Epithelial cell of proximal tubule (primary cell): ENCODE measurements at places on chromosomes 13 and 19.

DNA sequence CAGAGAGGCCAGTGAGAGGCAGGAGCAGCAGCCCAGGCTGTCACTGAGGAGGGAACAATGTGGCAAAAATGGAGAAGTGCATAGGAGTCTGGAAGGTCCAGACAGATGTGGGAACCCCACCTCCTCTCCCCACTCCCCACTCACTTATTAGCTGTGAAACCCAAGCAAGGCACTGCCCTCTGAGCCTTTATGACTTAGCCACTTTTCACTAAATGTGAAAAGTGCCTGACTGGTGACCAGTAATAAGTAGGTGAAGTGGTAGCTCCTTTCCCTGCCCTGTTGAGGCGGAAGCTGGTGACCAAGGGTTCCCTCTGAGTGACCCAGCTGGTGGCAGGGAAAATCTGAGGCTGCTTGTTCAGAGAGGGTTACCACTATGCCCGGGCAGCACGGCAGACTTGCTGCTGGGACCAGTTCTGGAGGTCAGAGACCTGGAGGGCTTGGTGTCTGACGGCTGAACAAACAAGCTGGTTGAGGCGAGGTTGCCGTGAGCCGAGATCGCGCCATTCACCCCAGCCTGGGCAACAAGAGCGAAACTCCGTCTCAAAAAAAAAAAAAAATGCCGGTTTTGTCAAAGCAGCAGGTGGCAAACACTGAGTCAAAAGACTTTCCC lies 80.0 kb downstream of the ZNF429 start:
- no peak for DNase-seq

GRCh38 chr13:101979825-101980224 lies 422.0 kb downstream of the FGF14 start:
- no peak for DNase-seq

DNA sequence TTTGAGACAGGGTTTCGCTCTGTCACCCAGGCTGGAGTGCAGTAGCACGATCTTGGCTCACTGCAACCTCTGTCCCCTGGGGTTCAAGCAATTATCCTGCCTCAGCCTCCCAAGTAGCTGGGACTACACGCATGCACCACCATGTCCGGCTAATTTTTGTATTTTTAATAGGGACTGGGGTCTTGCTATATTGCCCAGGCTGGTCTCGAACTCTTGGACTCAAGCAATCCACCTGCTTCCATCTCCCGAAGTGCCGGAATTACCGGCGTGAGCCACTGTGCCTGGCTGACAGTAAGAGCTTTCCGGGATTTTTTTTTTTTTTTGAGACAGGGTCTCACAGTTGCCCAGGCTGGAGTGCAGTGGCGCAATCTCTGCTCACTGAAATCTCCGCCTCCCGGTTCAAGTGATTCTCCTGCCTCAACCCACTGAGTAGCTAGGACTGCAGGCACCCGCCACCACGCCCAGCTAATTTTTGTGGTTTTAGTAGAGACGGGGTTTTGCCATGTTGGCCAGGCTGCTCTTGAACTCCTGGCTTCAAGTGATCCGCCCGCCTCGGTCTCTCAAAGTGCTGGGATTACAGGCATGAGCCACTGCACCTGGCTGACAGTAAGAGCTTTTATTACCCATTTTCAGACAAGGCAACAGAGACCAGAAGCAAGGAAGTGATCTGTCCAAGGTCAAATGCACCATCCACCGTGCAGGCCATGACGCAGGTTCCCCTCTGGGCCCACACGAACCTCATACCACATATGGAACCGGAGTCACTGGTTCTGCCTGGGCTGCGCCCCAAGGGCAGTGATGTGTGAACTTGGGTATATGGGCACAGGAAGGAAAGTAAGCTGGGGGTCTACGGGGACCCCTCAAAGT lies 21.0 kb downstream of the RFX1 start:
- no peak for DNase-seq

DNA sequence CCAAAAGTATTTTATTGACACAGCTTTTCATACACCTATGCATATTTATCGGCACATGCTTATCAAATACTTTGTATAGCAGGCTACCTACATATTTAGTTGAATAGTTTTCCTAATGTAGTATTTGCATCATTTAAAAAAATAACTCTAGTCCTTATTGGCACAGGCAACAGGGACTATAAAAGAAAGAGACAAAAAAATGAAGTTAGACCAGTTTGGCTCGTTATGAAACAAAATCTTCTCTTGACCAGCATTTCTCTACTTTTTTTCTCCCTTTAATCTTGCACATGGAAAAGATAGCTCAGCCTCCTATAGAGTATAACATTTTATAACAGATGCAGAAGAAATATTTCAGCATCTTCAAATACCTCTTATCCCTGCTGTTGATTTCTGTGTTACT lies 794.8 kb upstream of the MIR17HG start:
- DNase-seq, result no peak

- DNase-seq, result peak; percentile 70
These were observed 87.1 kb upstream of the STK24 start for GRCh38 chr13:98664047-98664446.

DNA sequence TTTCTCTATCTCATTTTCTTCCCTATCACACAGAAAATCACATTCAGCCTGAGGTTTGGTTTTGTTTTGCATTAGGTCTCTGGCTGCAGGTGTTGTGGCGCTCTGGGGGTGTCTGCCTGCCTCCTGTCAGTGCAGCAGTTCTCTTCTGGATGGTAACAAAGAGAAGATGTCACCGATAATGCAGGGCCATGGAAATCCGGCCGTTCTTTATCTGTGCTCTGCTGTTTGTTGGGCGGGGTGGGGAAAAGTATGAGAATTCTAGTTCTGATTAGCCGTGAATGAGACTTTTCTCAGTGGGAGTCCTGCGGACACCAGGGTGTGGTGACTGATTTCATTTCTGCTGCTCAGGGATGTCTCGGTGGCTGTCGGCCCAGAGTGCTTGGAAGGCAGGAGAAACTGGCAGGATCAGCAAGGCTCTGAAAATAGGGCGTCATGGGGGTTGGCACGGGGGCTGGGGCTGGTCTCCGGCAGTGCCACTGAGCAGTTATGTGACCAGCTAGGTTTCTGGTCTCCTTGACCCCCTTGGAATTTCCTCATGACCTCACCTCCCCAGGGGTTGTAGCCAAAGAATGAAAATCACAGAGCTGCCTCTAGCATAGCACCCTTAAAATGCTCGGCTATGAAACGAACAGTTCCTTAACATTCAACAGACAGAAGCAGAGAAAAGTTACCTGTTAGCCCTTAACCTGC lies 5.0 kb downstream of the RNF113B start:
- DNase-seq, result no peak

DNA sequence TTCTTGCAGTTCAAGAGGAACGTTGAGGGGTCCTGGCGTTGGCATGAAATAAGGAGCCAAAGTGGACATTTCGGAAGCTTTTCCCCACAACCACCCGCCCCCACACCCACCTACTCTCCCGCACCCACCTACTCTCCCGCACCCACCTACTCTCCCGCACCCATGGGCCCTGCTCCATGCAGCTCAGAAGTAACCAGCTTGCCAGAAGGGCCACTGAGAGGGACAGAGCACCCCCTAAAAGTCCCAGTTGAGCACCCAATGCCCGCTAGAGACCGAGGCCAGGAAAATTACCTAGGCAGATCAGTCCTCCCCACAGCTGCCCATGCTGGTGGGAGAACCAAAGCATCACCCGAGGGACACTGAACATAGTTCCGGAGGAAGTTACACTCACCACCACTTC lies 11.8 kb downstream of the VSTM2B start:
- DNase-seq, result no peak

- no peak for DNase-seq
These were observed 99.0 kb downstream of the ZNF429 start for GRCh38 chr19:21604351-21604926.

DNA sequence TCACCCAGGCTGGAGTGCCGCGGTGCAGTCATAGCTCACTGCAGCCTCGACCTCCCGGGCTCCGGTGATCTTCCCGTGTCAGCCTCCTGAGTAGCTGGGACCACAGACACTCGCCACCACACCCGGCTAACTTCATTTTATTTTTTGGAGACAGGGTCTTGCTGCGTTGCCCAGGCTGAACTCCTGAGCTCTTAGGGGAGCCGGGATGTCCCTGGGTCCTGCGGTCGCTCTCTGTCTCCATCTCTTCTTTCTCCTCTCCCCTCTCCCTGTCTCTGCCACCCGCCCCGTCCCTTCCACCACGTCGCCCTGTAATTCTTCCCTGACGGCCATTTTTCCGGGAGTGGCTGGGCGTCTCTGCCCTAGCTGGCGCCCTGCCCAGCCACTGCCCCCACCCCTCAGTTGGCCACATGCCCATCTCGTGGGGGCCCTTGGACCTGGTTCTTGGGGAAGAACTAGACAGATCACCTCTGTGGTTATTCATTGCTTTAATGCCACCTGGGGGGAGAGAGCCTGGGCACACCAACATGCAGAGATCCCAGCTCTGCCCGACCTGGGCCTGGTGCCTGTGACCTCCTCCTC lies 18.9 kb downstream of the ARID3A start:
- DNase-seq, result no peak

DNA sequence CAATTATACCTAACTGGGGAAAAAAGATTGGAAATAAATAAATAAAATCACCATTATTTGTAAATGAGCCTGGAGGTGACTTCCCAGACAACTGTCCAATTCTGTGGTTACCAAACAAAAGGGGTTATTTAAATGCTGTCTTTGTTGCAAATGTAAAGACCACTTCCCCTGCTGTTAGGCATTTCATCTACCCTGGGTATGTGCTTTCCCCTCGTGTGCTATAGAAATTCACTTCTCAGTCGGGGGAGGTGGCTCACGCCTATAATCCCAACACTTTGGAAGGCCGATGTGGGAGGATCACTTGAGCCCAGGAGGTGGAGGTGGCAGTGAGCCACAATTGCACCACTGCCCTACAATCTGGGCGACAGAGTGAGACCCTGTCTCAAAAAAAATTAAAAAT lies 101.9 kb upstream of the AKAP11 start:
- DNase-seq, result no peak
